Naive thymus-derived CD4-positive, alpha-beta T cell (primary cell): ENCODE measurements at places on chromosomes 4 and X. TPM values are rescaled to one million over a fixed set of nuclear protein-coding genes. Genes with fewer than 3 reads are reported as not detected.

TMPRSS11F gene
- not detected for polyA plus RNA-seq

TXK gene
- polyA plus RNA-seq, result 80.9 TPM

DACH2 gene
- polyA plus RNA-seq, result not detected

BCLAF3 gene
- 2.6 TPM for polyA plus RNA-seq

SCML1 gene
- 7.0 TPM for polyA plus RNA-seq

PAGE1 gene
- not detected for polyA plus RNA-seq

SYTL4 gene
- polyA plus RNA-seq, result not detected

CTAG2 gene
- not detected for polyA plus RNA-seq

PF4V1 gene
- polyA plus RNA-seq, result not detected

KLB gene
- polyA plus RNA-seq, result not detected

GABRE gene
- not detected for polyA plus RNA-seq

FGA gene
- not detected for polyA plus RNA-seq

GDPD2 gene
- polyA plus RNA-seq, result not detected

SLC34A2 gene
- polyA plus RNA-seq, result not detected

JADE3 gene
- polyA plus RNA-seq, result 0.05 TPM

NR3C2 gene
- 8.2 TPM for polyA plus RNA-seq

MAOA gene
- polyA plus RNA-seq, result 0.67 TPM

MAGEC2 gene
- not detected for polyA plus RNA-seq

HSD17B13 gene
- polyA plus RNA-seq, result not detected

MMRN1 gene
- 0.73 TPM for polyA plus RNA-seq

RAB41 gene
- polyA plus RNA-seq, result not detected

S100G gene
- polyA plus RNA-seq, result not detected

IL2 gene
- not detected for polyA plus RNA-seq

PASD1 gene
- not detected for polyA plus RNA-seq
